Activated naive CD8-positive, alpha-beta T cell treated with anti-CD3 and anti-CD28 coated beads for 36 hours (primary cell): ENCODE measurements at places on chromosomes 2 and 18. TPM values are rescaled to one million over a fixed set of nuclear protein-coding genes. Genes with fewer than 3 reads are reported as not detected.

The VSNL1 gene
- total RNA-seq, result not detected

The CXCR4 gene
- total RNA-seq, result 57.7 TPM

The THAP4 gene
- 54.8 TPM for total RNA-seq

The RAPGEF4 gene
- 0.72 TPM for total RNA-seq

GRCh38 chr18:56096861-56097260 is 508.9 kb upstream of the TCF4 start:
- DNase-seq, result no peak
- no peaks in the 10 kb centered on the region for H3K36me3 ChIP-seq
- H3K4me1 ChIP-seq, result no peaks in the 10 kb centered on the region
- no peaks in the 10 kb centered on the region for H3K27me3 ChIP-seq

- peaks cover 8% of the 10 kb centered on the region for H3K4me1 ChIP-seq
- no peak overlapping the region for H3K4me3 ChIP-seq
- DNase-seq, result no peak
- H3K27ac ChIP-seq, result no peak overlapping the region
- H3K36me3 ChIP-seq, result no peaks in the 10 kb centered on the region
These were observed 77.4 kb upstream of the NPAS2 start for GRCh38 chr2:100742277-100743254.

- no peak for DNase-seq
- H3K4me3 ChIP-seq, result no peak overlapping the region
- no peaks in the 10 kb centered on the region for H3K4me1 ChIP-seq
- H3K27ac ChIP-seq, result no peak overlapping the region
- no peaks in the 10 kb centered on the region for H3K36me3 ChIP-seq
- H3K27me3 ChIP-seq, result no peaks in the 10 kb centered on the region
These were observed 78.1 kb downstream of the SPTBN1 start for GRCh38 chr2:54534221-54534620.

- no peak for DNase-seq
- H3K27me3 ChIP-seq, result no peaks in the 10 kb centered on the region
- no peak overlapping the region for H3K27ac ChIP-seq
- no peaks in the 10 kb centered on the region for H3K4me1 ChIP-seq
- no peaks in the 10 kb centered on the region for H3K36me3 ChIP-seq
- H3K4me3 ChIP-seq, result no peak overlapping the region
These were observed 1003.5 kb upstream of the NRXN1 start for GRCh38 chr2:52035391-52035790.

DNA sequence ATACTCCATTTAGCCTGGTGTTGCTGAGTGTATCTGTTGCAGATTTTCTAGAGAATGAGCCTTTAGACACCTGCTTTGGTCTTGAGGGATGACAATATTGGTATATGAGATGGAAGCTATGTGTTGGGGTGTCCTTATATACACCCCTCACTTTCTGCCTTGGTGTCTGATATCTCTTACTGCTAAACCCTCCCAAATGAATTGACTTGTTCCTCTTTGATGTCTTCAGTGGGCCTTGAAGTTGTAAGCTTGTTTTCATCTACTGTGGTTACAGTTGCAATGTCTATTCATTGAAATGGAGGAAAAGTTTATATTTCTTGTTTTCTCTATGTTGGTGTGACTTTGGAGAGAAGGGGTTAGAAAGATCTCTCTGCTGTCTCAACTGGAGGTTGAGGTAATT is 18.9 kb downstream of the RAB10 start:
- no peak overlapping the region for H3K27ac ChIP-seq
- peaks cover 55% of the 10 kb centered on the region for H3K4me1 ChIP-seq
- no peak for DNase-seq
- no peaks in the 10 kb centered on the region for H3K27me3 ChIP-seq

- H3K36me3 ChIP-seq, result peaks cover 8% of the 10 kb centered on the region
- no peaks in the 10 kb centered on the region for H3K27me3 ChIP-seq
- H3K4me1 ChIP-seq, result peaks cover 17% of the 10 kb centered on the region
- DNase-seq, result no peak
These were observed 7.9 kb downstream of the PKP4 start for GRCh38 chr2:158464426-158465281.

- peaks cover 48% of the 10 kb centered on the region for H3K36me3 ChIP-seq
- H3K27me3 ChIP-seq, result no peaks in the 10 kb centered on the region
- peaks cover 36% of the 10 kb centered on the region for H3K4me1 ChIP-seq
These were observed 3.7 kb downstream of the NFATC1 start for GRCh38 chr18:79399275-79400081.

DNA sequence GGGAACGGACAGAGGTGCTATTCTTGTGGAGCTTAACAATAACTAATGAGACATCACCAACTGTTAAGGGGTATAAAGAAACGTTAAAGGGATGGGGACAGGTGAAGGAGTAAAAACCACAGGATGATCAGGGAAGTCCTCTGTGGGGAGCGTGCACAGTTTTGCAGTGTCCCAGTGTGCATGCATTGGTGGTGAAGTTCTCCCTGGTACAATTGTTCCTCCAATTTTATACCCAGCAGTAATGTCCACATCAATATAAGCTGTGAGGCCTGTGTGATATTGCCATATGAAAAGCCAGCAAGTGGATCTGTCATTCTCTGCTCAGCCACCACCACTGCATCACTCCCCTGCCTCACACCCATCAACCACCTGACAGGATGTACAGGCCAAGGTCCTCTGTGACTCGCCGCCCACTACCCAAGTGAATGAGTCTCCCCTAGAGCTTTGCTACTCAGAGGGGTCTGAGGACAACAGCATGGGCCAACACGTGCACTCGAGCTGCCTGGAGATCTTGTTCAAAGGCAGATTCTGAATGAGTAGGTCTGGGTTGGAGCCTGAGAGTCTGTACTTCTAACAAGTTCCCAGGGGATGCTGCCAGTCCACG is 4.6 kb downstream of the MLPH start:
- no peak for DNase-seq
- no peaks in the 10 kb centered on the region for H3K36me3 ChIP-seq
- H3K27ac ChIP-seq, result no peak overlapping the region
- peaks cover 2% of the 10 kb centered on the region for H3K4me1 ChIP-seq
- H3K27me3 ChIP-seq, result peaks cover 46% of the 10 kb centered on the region

DNA sequence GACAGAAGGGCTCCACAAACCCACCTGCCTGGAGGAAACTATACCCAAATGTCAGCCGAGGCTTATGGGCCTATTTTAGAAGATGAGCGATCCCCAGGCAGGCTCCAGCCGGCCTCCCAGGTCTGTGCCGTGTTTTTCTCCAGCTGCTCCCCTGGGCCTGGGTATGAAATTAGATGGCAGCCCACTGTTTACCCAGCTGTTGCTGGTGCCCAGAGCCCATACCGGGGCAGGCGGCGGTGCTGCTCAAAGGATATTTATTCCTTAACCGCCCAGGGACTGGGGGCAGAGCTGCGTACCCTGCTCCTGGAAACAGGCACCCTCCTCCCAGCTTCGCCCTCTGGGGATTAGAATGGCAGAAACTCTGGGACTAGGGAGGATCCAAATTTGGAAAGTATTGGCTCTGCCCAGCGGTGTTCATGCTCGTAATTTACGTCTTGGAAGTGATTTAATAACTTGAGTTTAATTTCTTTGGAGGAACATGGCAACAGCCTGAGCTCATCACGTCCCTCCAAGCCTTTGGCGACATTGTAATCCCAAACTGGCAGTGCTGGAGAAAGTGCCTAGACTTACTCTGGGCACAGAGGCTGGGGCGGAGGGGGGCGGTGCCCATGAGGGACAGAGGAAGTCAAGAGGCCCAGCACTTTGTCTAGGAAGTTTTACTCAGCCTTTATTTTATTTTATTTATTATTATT is 199.2 kb downstream of the KLHL29 start:
- no peaks in the 10 kb centered on the region for H3K4me1 ChIP-seq
- no peak overlapping the region for H3K27ac ChIP-seq
- DNase-seq, result no peak
- no peaks in the 10 kb centered on the region for H3K36me3 ChIP-seq
- no peak overlapping the region for H3K4me3 ChIP-seq

- no peak overlapping the region for H3K27ac ChIP-seq
- H3K4me1 ChIP-seq, result no peaks in the 10 kb centered on the region
- no peak overlapping the region for H3K4me3 ChIP-seq
- H3K27me3 ChIP-seq, result no peaks in the 10 kb centered on the region
These were observed 209.6 kb downstream of the TWIST2 start for GRCh38 chr2:239057533-239057932.

DNA sequence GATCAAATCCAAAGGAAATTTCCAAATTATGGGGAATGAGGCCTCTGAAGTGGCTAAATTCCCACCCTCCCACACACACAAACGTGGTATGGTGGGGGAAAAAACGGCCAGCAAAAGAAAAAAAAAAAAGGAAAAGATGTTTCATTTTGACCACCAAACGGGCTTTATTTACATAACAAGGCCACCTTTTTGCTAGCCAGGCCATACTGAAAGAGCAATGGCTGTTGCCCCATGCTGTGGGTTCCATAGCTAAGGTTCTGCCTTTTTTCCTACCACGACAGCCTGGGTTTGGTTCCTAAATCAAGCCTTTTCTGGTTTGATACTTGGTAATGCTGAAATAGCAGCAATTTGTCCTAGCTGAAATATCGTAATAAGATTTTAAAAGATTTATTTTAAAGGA is 14.0 kb upstream of the IL1B start:
- no peaks in the 10 kb centered on the region for H3K36me3 ChIP-seq
- H3K27ac ChIP-seq, result no peak overlapping the region
- no peak overlapping the region for H3K4me3 ChIP-seq

DNA sequence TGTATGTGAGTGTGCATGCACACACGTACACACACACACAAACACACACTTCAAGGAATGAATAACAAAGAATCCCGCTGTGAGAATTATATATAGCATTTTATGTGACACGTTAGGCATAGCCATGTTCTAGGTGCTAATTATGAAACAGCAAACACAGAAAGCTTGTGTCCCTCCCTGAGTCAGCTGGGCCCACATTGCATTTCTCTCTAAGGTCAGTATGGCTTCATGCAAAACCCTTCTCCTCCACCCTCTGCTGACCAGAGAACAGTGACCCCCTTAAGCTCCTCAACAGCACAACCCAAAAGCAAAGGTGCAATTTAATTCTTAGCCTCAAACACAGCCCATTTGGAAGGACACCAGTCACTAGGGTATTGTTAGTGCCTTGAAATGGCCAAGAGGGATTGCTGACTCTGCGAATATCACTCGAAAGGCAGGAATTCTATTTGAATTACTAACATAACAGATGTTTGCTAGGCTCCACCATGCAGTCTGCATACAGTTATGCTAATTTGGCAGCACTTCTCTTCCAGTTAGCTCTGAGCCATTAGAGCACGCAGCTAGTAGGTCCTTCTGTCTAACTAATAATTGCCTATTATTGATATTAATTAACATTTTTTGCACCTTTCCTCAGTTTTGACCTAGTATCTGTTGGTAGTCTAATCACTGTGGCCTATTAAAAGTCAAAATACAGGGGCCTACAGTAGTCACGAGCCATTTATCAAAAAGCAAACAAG is 149.0 kb downstream of the LNPK start:
- no peaks in the 10 kb centered on the region for H3K4me1 ChIP-seq
- H3K4me3 ChIP-seq, result no peak overlapping the region
- peaks cover 28% of the 10 kb centered on the region for H3K27me3 ChIP-seq
- H3K36me3 ChIP-seq, result no peaks in the 10 kb centered on the region
- no peak for DNase-seq
- H3K27ac ChIP-seq, result no peak overlapping the region

DNA sequence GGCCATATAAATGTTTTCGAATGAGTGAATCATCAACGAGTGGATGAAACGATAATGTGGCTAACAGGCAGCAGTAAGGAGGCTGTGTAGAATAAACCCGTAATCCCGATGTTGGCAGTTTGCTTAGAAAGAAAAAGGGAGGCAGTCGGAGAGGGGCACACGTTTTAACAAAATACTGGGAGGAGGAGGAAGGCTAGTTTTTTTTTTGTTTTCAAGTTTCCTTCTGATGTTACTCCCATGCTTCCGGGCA is 476 bp upstream of the MSH2 start:
- H3K27ac ChIP-seq, result peak overlapping the region; percentile 99
- no peaks in the 10 kb centered on the region for H3K27me3 ChIP-seq
- peaks cover 31% of the 10 kb centered on the region for H3K4me1 ChIP-seq
- H3K4me3 ChIP-seq, result peak overlapping the region; percentile 93
- no peak for DNase-seq

DNA sequence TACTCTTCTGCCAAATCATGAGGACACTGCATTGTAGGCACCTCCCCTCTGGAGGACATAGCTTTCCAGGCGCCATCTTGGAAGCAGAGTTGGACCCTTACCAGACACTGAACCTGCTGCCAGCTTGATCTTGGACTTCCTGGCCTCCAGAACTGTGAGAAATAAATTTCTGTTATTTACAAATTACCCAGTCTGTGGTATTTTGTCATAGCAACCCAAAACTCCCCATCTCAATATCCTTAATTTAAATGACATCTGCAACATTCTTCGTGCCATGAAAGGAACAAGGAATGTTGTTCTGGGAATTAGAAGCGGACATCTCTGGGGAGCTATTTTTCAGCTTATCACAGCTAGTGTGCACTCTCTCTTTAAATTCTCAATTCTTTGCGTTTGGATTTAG is 57.4 kb upstream of the CHRNA1 start:
- H3K4me3 ChIP-seq, result no peak overlapping the region
- no peaks in the 10 kb centered on the region for H3K4me1 ChIP-seq
- DNase-seq, result no peak
- H3K27me3 ChIP-seq, result no peaks in the 10 kb centered on the region
- H3K36me3 ChIP-seq, result peaks cover 10% of the 10 kb centered on the region

DNA sequence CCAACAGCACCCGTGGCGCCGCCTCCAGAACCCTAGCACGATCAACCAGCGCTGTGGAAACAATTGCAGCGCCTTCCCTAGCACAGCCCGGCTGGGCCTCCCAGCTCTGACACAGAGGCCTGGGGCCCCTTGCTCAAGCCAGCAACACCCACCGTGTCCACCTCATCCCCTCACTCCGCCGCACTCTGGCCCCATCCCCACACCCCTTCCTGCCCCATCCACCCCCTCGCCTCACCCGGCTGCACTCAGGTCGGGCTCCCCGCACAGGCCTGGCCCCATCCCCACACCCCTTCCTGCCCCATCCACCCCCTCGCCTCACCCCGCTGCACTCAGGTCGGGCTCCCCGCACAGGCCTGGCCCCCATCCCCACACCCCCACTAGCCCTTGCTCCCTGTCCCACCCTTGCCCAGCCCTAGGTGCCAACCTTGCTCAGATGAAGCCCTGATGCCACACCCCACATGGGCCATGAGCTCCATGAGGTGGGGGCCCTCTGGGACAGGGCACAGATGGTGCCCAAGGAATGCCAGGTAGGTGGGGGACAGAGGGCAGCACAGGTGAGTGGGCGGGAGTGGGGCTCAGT is 28.7 kb downstream of the KIF1A start:
- H3K4me1 ChIP-seq, result no peaks in the 10 kb centered on the region
- no peaks in the 10 kb centered on the region for H3K36me3 ChIP-seq
- no peaks in the 10 kb centered on the region for H3K27me3 ChIP-seq
- H3K4me3 ChIP-seq, result no peak overlapping the region
